ENCODE measurements at places on chromosomes 7 and 10. TPM values are rescaled to one million over a fixed set of nuclear protein-coding genes. Genes with fewer than 3 reads are reported as not detected.

GRCh38 chr7:129495987-129496386, 6.3 kb upstream of the SMKR1 start:
- DNase-seq: no peak

GRCh38 chr7:123621707-123622106, 20.1 kb downstream of the ASB15 start:
- DNase-seq: no peak

Gene ERVW-1
- not detected for total RNA-seq

Gene STRA8
- total RNA-seq: not detected

- no peak for DNase-seq
Observed at GRCh38 chr7:19146699-19147098, 1.5 kb upstream of the FERD3L start.

GRCh38 chr7:55970978-55971377, 6.6 kb downstream of the NIPSNAP2 start:
- no peak for DNase-seq

- no peak for DNase-seq
Observed at GRCh38 chr7:112630565-112630964, 149.8 kb downstream of the LSMEM1 start.

Gene CALCR
- total RNA-seq: not detected

DNA sequence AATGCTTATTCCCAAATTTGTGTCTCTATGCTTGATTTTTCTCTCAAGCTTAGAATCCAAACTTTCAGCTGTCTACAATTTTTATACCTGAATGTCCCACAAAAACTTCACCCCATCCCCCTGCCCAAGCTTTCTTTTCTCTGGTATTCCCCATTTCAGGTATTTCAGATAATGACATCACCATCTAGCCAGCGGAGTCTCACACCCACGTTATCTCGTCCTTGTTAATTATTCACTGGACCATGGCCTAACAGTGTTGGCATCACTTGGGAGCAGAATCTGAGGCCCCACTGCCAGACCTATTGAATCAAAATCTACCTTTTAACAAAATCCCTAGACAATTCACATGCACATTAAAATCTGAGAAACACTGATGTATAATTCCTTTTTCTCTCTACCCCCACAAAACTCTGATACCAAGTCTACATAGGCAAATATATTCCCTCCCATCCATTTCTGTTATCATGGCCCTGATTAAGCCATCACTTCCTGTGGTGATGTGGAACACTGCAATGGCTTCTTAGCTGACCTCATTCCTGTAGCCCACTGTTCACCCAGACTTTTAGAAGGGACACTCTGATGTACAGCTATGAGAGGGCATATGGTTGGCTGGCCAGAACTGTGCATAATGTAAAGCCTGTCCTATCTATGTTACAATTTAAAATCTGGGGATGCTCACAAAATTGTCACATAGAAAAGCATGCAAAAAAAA, 31.4 kb downstream of the ZNF438 start:
- no peak for DNase-seq

DNA sequence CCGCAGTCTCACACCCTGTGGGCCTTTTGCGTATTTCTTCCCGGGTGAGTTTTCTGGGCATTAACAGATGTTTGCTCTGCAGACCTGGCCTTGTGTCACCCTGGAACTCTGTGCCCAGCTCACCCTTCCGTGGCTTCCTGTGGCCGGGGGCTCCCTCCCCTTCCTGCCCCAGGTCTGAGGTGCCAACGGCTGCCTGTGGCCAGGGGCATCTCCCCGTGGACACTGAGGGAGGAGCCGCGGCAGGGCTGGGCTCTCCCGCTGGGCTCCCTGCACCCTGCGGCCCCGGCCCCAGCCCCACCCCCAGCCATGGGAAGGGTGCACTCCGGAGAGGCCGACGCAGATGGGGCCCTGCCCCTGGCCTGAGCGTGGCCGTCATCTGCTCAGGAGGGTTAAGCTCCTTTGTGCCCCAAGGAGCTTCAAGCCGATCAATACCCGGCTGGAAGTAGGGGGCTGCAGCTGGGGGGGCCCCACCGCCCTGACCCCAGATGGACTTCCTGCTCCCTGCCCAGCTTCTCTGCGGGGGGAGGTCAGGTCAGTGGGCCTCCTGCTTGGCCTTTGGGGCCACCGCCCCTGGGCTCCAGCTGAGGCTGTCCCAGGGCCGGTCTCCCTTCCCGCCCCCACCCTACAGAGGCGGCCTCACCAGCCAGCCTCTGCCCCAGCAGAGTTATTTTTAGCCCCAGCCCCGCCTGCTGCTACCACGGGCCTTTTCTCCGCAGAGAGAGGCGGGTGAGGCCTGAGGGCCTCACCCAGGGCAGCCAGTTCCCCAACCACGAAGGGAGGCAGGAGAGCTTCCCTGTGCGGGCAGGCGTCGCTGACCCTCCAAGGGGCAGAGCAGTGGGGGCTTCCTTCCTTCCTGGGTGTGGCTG, 24.2 kb downstream of the PWWP2B start:
- peak; percentile 43 for DNase-seq

Gene GIMAP2
- total RNA-seq: 38.8 TPM

Gene CYP26C1
- total RNA-seq: not detected

GRCh38 chr10:22710139-22710745, 4.1 kb downstream of the PIP4K2A start:
- DNase-seq: peak; percentile 38

DNA sequence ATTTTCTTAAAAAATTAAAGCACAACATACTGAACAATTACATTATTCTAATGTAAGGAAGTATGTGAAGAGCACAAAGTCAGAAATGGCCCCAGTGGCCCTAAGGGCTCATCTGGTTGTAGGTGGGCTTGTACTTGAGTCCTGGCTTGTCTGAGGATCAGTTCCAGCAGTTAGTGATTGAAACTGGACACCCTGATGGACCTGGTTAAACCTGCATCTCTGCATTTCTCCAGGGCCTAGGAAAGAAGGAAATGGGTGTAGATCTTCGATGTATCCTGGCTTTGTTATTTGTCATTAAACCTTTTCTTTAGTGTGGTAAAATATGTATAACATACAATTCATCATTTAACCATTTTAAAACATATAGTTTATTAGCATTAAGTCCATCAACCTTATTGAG, 9.7 kb upstream of the AKR1C2 start:
- DNase-seq: no peak

Gene VAX1
- not detected for total RNA-seq

Gene HOXA7
- total RNA-seq: not detected

Gene UPK3B
- total RNA-seq: 1.6 TPM

Gene CCDC126
- total RNA-seq: 5.2 TPM

GRCh38 chr7:114922652-114923402, 933 bp downstream of the MDFIC start:
- DNase-seq: peak; percentile 70

DNA sequence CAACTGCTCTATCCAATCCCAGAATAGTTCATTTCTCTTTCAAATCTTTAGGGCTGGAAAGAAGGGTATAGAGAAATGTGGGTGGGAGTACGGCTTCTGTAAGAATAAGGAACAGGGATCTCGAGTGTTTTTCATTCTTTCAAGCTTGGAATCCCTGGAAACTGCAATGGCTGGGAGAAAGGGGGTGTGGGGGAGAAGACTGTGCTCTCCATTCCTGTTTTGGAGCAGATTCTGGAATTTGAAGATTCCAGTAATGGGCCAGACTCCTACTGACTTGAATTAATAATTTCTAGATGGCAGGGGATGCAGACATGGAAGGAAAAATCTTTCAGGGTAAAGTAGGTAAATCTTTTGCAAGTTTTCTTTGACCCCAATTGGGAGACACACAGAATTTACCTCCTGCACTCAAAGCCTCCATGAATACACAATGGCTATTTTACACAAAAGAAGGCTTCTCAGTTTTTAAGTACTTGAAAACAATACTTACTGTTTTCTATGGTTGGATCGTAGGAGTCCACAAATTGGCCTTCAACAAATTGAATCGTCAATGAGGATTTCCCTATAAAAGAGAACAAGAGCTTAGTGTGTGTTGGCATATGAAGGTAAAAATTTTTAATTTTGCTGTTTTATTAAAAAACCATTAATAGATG, 29.1 kb downstream of the RHEB start:
- no peak for DNase-seq

Gene CYP2E1
- total RNA-seq: 0.46 TPM

DNA sequence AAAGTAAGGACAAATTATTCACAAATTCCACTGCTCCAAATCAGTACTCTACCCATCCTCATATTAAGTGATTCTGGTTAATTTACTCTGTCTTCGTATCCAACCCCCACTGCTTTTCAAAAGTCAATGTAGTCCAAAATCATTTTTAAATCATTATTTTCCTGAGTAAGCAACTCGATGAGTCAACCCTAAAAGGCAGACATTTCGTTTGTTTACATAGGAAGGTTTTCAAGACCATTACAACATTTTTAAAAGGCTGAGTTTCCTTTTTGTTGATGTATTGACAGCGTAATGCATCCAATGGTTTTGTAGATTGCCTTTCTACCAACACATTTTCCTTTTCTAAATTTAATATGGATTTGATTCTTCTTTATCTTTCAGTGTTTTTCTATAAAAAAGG, 523.0 kb upstream of the ANKRD30A start:
- DNase-seq: no peak

GRCh38 chr10:14545827-14546226, 215.1 kb upstream of the FRMD4A start:
- no peak for DNase-seq

GRCh38 chr10:49053053-49053997, 62.0 kb downstream of the VSTM4 start:
- DNase-seq: peak; percentile 32

DNA sequence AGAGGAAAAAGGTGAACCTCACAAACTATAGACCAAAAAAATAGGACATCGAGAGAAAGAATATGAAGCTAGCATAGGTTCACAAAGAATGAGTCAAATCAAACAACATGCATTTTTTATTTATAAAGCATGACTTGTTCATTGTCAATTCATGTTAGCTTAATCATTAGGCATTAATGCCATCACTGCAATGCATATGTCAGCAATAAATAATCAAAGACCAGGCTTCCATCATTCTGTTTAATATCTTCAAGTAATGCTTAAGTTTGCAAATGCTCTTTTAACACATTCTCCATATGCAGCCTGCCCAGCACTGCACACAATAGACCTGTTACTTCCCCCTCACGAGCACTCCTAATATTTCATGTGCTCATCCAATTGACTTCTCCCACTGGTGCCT, 8.9 kb upstream of the MAGI2 start:
- DNase-seq: no peak
